Suprapubic skin (tissue), 4 donors: ENCODE measurements at places on chromosomes 1 and 21. TPM values are rescaled to one million over a fixed set of nuclear protein-coding genes. Genes with fewer than 3 reads are reported as not detected.

- H3K4me1 ChIP-seq: no peaks in the 10 kb centered on the region
- H3K27ac ChIP-seq: no peak overlapping the region
- no peak for DNase-seq
These were observed 301.1 kb upstream of the NRIP1 start for GRCh38 chr21:15365751-15366392.

DNA sequence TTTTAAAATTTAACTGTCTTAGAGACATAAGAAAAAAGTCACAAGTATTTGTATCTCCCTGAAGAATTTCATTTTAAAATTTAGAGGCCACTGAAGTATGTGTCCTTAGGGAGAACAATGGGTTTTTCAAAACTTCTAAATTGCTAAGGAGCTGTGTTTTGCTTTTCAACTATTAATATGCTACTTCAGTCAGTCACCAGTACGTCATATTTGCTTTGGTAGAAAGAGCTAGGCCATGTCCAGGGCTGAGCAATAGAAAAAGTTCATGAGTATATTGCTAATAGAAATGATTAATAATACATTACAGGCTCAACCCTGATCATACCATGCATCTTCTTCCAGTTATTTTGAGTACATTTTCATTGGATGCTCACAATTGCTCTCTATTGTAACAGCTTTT is 1.7 kb upstream of the SGIP1 start:
- H3K27ac ChIP-seq: no peak overlapping the region
- H3K27me3 ChIP-seq: peaks cover 18% of the 10 kb centered on the region
- peaks cover 13% of the 10 kb centered on the region for H3K4me1 ChIP-seq
- H3K4me3 ChIP-seq: no peak overlapping the region
- H3K36me3 ChIP-seq: no peaks in the 10 kb centered on the region

- peaks cover 94% of the 10 kb centered on the region for H3K4me1 ChIP-seq
- H3K27me3 ChIP-seq: no peaks in the 10 kb centered on the region
- DNase-seq: no peak
These were observed 7.6 kb downstream of the TAGLN2 start for GRCh38 chr1:159917533-159918351.

- no peak for DNase-seq
- peak overlapping the region; percentile 20 for H3K4me3 ChIP-seq
- H3K27ac ChIP-seq: no peak overlapping the region
- peaks cover 58% of the 10 kb centered on the region for H3K27me3 ChIP-seq
These were observed 35.8 kb upstream of the H6PD start for GRCh38 chr1:9198538-9199361.

DNA sequence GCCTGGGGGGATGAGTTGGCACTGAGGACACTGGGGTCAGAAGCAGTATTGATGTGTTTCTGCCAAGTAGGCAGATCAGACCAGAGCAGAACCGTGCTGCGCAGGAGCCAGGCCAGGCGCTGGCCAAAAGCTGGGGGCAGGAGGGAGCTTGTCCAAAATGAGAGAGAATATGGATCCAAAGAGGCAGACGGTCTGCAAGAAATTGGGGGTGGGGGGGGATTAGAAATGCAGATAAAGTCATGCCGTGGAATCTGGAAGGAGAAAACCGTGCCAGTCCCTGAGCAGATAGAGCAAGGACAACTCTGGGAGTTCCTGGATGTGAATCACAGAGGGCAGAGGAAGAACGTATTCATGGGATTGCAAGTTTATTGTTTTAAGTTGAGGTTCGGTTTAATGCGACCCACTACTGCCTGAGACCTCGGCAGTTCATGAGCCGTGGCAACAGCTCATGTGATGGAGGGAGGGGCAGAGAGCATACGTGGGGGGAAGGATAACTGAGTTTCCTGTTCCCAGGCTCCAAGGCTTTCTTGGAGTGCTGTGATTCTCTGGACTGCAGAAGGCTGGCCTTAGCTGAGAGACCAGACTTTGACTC is 224.0 kb downstream of the FGGY start:
- peak overlapping the region; percentile 69 for H3K27ac ChIP-seq
- peaks cover 19% of the 10 kb centered on the region for H3K4me1 ChIP-seq
- no peaks in the 10 kb centered on the region for H3K27me3 ChIP-seq
- H3K4me3 ChIP-seq: no peak overlapping the region

DNA sequence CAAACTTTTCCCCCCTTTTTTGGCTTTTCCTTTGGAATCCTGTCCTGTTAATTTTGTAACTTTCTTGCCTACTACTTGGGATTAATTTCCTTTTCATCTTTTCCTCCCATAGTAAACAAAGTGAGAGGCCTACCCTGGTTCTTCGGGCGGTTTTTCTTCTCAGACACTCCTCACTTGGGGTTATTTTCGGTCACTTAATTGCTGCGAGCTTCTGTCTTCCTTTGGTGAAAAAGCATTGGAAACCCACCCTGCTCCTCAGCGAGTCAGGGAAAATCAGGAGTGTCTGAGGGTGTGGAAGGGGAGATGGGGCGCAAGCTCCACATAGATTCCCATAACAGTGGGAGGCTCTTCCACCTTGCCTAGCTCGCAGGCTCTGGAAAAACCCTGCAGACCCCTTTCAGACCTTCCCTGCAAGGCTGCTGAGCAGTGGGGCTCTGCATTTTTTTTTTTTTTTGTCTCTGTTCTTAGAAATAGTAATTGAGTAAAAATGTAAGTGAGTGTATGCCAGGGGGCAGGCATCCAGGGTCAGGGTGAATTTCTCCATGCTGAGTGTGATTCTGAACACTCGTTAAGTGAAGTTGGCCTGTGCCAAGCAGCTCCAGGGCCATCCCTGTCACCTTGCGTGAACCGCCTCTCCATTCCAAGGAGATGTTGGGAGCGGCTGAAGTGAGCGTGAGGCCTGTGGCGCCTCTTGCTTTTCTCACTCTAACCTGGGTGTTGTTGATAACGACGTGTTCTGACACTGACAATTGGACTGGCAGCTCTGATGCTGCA is 20.3 kb downstream of the TGFB2 start:
- no peaks in the 10 kb centered on the region for H3K27me3 ChIP-seq
- DNase-seq: peak; percentile 74
- no peak overlapping the region for H3K27ac ChIP-seq
- no peak overlapping the region for H3K4me3 ChIP-seq
- peaks cover 19% of the 10 kb centered on the region for H3K4me1 ChIP-seq

DNA sequence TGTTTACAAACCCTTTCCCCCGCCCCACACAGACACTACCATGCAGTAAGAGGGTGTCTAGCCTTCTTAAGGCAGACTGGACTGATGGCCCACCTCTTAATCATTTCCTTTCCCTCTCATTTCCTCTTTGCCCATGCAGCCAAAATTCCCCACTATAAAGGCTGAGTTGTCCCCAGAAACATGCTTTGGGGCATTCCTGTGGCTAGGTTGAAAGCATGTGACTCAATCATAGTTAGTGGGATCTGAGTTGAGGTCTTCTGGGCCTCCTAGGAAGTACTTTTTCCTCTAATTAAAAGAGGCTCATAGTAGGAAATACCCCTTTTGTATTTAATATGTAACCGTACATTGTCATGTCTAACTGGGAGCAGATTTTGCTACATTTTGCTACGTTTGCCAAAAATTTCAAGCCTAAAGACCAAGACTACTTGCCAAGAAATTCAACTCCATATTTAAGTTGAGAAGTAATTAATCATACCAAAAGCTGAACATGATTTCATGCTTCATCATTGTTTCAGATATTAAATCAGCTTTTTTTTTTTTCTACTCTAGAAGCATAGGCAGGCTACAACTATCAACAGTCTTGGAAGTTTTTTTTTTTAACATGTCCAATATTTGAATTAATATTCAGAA is 174.7 kb downstream of the ADGRL4 start:
- no peaks in the 10 kb centered on the region for H3K4me1 ChIP-seq
- no peaks in the 10 kb centered on the region for H3K27me3 ChIP-seq
- H3K36me3 ChIP-seq: no peaks in the 10 kb centered on the region
- no peak overlapping the region for H3K27ac ChIP-seq
- no peak overlapping the region for H3K4me3 ChIP-seq

DNA sequence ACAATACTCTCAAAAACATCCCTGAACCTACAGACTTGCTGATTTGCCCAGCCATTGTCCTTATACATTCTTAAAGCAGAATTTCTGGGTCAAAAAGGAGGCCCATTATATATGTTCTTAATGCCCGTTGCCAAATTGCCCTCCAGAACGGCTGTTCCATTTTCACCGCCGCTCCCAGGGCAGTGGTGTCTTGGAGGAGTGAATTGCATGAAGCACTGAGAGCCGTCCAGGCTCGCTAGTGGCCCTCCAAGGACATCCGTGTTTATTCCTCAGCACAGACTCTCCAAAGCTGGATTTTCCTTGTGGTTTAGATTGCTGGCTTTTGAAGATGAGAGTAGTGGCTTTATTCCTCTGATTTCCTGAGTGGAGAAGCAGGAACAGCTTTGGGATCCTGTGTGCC is 68.8 kb downstream of the FHAD1 start:
- H3K4me1 ChIP-seq: no peaks in the 10 kb centered on the region
- no peak overlapping the region for H3K27ac ChIP-seq
- DNase-seq: no peak

DNA sequence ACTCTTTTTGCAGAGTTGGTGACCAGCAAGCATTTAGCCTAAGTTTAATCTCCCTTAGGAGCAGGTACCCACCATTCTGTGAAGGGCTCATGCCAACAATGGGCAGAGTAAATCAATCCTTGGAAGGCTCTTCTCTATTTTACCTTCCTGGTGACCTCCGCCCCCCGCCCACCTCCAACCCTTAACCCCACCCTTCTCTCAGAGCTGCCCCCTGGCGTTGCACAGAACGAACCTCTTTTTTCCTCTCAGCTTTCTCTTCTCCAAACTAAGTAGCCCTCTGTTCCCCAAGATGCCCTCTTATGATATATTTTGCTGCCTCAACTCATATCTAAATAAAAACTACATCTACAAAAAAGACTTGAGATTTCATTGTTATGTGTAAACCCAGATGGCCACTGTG is 186.8 kb downstream of the SEC16B start:
- no peaks in the 10 kb centered on the region for H3K36me3 ChIP-seq
- no peaks in the 10 kb centered on the region for H3K4me1 ChIP-seq
- H3K4me3 ChIP-seq: no peak overlapping the region
- DNase-seq: no peak
- H3K27ac ChIP-seq: no peak overlapping the region

GRCh38 chr1:224447251-224447650 is 12.7 kb upstream of the WDR26 start:
- H3K4me1 ChIP-seq: peaks cover 15% of the 10 kb centered on the region
- H3K36me3 ChIP-seq: no peaks in the 10 kb centered on the region
- H3K27me3 ChIP-seq: no peaks in the 10 kb centered on the region
- peak; percentile 78 for DNase-seq
- H3K4me3 ChIP-seq: no peak overlapping the region

DNA sequence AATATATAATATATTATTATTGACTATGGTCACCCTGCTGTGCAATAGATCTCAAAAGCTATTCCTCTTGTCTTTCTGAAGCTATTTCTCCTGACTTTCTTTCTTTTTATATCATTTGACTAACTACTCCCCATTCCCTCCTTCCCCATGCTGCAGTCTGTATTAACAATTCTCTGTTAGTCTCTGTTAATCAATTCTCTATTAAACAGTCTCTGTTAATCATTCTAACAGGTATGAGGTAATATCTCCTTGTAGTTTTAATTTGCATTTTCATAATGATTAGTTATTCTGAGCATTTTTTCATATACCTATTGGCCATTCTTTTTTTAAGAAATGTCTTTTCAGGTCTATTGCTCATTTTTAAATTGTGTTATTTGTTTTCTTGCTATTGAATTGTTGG is 201.0 kb upstream of the B3GALT2 start:
- no peaks in the 10 kb centered on the region for H3K27me3 ChIP-seq
- no peaks in the 10 kb centered on the region for H3K36me3 ChIP-seq
- no peak overlapping the region for H3K4me3 ChIP-seq
- H3K27ac ChIP-seq: no peak overlapping the region
- no peaks in the 10 kb centered on the region for H3K4me1 ChIP-seq

GRCh38 chr1:6779089-6779805 is 6.0 kb upstream of the CAMTA1 start:
- H3K4me1 ChIP-seq: peaks cover 6% of the 10 kb centered on the region
- no peaks in the 10 kb centered on the region for H3K27me3 ChIP-seq
- no peak overlapping the region for H3K4me3 ChIP-seq
- H3K36me3 ChIP-seq: no peaks in the 10 kb centered on the region
- no peak overlapping the region for H3K27ac ChIP-seq
- DNase-seq: no peak

The HTR6 gene
- 0.23 TPM for total RNA-seq

The UQCRH gene
- total RNA-seq: 399 TPM

The RNU1-3 gene
- under 0.01 TPM for total RNA-seq

The LENEP gene
- not detected for total RNA-seq

The ANKRD65 gene
- 4.7 TPM for total RNA-seq

The RIMS3 gene
- 2.8 TPM for total RNA-seq

The GPR37L1 gene
- total RNA-seq: not detected

The P3R3URF gene
- not detected for total RNA-seq

The ELAVL4 gene
- not detected for total RNA-seq

The RAB7B gene
- total RNA-seq: 26.0 TPM

The LRRC7 gene
- total RNA-seq: 0.57 TPM

The KCNQ4 gene
- 2.0 TPM for total RNA-seq
